CD4-positive, alpha-beta T cell treated with Interleukin-15 for 4 hours (primary cell): ENCODE measurements at places on chromosomes 1 and 21.

DNA sequence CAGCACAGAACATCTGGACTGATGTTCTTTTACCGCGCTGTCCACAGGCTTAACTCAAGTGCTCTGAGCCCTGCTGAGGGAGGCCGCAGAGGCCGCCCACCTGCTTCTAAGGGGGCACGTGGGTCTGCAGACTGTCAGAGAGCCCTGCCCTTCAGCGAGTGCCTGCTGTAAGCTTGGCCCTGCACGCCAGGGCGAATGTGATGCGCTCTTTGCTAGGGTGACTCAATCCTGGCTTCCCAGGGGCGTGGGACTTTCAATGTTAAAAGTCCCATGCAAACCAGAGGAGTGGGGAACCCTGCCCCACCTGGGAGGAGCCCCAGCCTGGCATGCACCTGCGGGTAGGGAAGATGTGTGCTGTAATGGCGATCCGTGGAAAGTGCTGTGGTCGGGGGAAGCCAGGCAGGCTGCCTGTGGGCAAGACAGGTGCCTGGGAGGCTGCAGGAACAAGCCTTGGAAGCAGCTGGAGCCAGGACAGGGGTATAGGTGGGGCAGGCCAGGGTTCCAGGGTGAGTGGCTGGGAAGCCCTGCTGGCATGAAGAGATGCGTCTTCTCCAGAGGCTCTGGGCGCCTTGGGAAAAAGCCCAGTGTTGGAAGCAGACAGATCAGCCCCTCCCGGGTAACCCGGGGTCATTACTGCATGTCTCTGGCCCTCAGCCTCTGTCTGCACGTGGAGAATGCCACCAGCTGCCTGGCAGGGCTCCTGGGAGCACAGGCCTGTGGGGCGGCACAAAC is 594 bp upstream of the PANK4 start:
- DNase-seq = peak; percentile 38

GRCh38 chr1:105793536-105794146 is 1262.8 kb upstream of the PRMT6 start:
- no peak for DNase-seq

GRCh38 chr1:66468722-66469121 is 65.2 kb upstream of the SGIP1 start:
- no peak for DNase-seq

DNA sequence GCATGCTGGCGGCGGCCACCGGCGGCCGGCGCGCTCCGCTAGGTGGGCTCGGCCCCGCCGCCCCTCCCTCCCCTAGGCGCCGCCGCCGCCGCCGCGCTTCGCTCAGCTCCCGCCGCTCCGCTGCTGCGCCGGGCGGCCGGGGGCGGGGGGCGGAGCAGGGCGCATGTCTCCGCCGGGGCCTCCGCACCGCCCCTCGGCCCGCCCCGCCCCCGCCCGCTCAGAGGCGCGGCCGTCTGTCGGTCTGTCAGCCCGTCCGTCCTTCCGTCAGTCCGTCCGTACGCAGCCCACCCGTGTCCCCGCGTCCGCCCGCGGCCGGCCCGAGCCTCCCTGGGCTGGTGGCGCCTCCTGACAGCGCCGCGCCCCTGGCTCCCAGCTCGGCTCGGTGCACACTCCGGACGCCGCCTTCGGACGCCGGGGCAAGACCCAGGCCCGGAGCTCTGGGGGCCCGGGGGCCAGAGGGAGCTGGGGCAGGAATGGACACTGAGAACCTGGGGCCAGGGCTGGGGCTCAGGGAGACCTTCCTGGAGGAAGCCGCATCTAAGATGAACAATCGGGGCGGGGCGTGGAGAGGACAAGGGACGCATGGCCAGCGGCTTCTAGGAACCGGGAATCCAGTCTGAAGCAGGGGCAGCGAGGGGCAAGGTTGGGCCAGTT is at the start of gene GPR153:
TSS of gene GPR153 (minus strand) at position 138 of the 654 bp plus-strand sequence. CDS start 6,193 bp downstream, outside the sequence.
- peak; percentile 23 for DNase-seq

DNA sequence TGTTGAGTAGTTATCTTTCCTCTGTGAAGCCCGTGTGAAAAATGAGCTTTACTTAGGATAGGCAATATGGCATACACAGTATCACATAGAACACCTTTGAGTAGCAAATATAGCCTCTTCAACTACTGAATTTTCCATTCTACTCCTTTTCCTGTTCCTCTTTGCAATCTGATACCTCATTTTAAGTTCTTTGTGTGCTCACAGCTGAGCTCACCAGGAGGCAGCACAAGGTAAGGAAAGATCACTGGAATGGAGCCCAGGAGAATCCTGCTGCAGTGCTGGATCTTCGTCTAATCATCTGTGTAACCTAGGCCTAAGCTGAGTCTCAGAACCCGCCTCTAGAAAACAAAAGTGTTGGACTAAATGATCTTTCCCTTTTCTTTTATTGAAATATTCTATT is 171.0 kb downstream of the LRRC40 start:
- DNase-seq = no peak

DNA sequence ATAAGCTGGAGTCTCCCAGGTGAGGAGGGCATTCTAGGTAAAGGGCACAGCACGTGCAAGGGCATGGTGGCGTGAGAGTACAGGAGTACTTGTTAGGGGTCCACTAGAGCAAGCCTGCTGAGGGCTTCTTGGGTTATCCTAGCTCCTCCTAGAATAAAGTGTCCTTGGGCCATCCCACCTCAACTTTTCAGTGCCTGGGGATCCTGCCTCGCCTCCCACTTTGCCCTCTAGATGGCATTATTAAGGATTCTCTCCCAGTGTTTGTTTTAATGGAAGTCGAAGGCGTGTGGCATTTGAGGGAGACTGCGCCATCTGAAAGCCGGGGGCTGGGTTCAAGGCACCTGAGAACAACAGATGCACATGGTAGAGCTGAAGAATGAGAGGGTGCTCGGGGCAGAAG is 74.5 kb upstream of the SELENON start:
- DNase-seq = no peak

- DNase-seq = no peak
Measured at GRCh38 chr21:26443291-26443690, 129.8 kb downstream of the CYYR1 start.

GRCh38 chr1:113657126-113657525 is 102.2 kb downstream of the PHTF1 start:
- no peak for DNase-seq
